MCF 10A (cell line): ENCODE measurements at places on chromosomes 3 and 15.

DNA sequence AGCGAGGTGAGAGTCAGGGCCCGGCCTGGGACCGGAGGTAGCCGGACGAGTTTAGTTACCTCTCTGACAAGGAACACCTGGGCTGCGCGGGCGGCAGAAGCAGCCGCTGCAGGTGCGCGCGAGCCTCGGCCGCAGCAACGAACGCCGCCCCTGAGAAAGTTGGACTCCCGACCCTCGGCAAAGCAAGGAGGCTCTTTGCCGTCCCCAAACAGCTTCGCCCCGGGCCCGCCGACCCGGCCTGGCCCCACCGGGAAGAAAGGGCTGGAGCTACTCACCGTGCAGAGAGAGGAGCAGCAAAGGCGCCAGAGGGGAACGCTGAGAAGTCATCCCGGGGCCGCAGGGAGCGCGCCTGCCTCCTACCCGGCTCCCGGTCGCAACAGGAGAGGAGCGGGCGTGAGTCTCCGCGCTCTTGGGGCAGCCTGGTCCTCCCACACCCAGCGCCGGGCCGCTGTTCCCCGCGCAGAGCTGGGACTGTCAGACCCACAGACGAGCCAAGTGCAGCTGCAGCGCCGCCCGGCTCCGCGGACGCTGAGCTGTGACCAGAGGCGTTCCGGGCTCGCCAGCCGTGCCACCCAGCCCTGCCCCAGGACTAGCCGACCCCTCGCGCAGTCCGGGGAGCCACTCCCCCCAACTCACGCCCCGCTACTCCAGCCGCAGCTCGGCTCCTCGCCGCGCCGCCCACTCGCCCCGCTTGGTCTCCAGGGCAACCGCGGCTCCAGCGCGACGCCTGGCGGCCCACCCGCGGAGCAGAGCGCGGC, at the start of gene IGSF11:
Gene IGSF11 (minus strand): TSS at position 591 of the 758 bp plus-strand sequence. CDS start 264 bp downstream, at position 327.
- peak; percentile 32 for DNase-seq

GRCh38 chr3:46096336-46096735, 69.1 kb upstream of the XCR1 start:
- DNase-seq = no peak

- DNase-seq = no peak
These were observed 23.6 kb downstream of the ZNF592 start for GRCh38 chr15:84772031-84772430.

DNA sequence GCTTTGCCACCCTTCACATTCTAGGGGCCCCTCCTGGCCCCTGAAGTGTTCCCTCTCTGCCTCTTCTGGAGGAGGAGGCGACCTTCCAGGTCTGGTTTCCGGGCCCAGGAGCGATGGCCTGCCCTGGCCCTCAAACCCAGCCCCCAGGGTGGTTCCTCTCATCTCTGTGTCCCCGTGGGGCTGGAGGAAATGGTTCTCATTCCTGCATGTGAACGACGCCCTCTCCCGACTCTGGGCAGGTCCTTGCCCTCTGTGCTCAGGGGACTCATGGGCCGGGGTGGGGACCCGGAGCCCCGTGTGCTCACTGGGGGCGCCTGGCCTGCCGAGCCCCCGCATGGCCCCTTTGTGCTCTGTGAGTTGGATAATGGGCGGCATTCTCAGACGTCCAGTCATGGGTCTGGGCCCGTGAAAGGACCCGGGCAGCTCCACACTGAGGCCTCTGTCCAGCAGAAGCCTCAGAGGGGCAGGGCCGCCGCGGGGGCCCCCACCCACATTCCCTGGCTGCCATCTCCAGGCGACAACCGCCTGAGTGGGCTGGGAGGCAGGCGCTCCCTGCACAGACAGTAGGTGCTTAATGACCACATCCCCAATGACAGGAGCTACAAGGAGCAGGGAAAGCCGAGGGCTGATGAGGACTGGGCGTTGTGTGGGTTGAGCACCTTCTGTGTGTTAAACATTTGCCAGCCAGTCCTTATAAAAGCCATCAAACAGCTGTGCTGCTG, 5.5 kb upstream of the PLXND1 start:
- no peak for DNase-seq

DNA sequence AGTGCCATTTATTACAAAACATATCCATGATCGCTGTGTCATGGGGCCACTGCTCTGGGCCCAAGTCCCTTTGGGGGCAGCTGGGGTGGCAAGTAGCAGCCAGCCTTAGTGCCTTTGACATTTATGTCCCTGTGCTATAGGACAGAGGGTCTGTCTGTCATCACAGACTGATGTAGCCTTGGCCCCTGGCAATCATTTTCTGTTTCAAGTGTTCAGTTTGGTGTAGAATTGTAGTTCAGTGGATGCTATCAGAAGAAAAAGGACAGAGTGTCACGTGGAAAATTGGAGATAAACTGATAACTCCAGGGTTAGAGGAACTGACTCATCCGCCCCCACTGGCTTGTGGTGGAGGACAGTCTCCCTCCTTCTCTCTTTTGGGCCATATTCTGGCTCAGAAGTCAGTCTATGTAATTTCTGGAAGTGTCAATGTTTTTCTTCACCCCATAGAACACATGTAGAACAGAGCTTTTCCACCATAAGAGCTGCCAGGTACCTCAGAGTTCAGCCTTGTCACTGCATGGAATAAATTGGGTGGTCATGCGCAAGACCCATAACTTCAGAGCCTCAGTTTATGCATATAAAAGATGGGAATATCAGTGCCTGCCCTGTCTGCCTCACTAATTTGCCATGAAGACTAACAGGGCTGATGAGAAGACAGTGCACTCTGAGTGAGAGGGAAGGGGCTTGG, 4.5 kb upstream of the MRPS22 start:
- no peak for DNase-seq

GRCh38 chr3:68945225-68945624, 12.9 kb upstream of the TAFA4 start:
- DNase-seq = no peak

GRCh38 chr3:31421314-31422048, 111.2 kb upstream of the STT3B start:
- DNase-seq = no peak

GRCh38 chr3:100912571-100912970, 80.7 kb downstream of the ABI3BP start:
- no peak for DNase-seq

DNA sequence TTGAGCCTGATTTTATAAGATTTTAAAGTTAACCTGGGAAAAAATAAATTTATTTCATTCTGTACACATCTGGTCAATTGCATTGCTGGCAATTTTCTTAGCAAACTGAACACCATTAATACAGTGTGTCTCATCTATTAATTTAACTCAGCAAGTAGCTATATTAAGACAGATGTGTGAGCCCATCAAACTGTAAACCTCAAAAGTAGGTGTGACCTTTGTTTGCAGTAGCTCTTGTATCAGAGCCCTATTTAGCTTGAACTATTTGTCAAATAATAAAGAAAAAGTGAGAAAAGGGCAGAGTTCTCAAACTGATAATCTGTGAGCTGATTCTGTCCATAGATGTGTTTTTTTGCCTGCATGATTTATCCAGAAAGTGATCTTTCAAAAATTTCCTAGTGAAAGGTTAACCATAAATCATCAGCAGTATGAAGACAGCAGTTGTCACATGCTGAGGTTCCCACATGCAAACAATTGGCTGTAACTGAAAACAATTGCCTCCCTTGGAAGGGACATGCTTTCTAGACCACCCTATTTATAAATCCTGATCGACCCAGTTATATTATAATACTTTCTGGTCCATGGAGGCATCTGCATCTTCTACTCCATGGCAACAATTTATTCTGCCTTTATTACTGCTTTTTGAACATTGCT, 646.5 kb downstream of the NSUN3 start:
- no peak for DNase-seq

DNA sequence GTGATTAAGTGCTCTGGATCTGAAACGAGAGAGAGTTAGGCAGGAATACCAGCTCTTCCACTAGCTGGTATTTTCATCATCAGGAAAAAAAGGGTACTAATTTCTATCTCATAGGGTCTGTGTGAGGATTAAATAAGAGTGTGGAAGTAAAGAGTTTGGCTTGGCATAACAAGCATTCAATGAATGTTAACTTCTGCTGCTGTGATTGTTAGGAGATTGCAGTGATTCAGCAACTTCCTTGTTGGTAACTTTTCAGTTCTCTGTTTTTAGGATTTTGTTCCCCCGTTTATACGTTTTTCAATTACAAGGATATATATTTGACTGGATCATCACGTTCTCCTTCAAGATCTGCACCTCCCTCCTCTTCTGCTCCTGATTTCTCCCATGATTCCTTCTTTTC, 65.9 kb upstream of the MYO5C start:
- no peak for DNase-seq

DNA sequence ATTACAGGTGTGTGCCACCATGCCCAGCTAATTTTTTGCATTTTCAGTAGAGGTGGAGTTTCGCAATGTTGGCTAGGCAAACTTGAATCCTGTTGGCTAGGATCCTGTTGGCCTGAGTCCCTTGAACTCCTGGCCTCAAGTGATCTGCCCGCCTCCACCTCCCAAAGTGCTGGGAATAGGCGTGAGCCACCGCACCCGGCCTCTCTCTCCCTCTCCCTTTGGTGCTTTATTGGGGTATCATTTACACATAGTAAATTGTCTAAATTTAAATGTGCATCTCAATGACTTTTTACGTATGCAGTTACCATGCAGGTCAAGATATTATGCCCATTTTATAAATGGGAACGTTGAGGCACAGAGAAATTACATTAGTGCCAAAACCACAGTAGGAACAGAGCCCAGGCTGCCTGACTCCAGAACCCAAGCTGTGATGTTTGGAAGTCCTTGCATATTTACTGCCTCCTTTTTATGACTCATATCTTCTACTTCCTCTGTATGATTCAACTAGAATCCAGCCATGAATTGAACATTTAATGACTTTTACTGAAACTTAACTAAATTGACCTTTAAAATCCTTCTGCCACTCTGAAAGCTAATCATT, 34.0 kb upstream of the RPP14 start:
- DNase-seq = peak; percentile 80

- no peak for DNase-seq
These were observed 82.7 kb upstream of the CHD2 start for GRCh38 chr15:92817339-92817886.

GRCh38 chr3:27503526-27503925, 19.3 kb upstream of the SLC4A7 start:
- DNase-seq = peak; percentile 77

- no peak for DNase-seq
These were observed 8.2 kb downstream of the C3orf22 start for GRCh38 chr3:126550488-126551051.

DNA sequence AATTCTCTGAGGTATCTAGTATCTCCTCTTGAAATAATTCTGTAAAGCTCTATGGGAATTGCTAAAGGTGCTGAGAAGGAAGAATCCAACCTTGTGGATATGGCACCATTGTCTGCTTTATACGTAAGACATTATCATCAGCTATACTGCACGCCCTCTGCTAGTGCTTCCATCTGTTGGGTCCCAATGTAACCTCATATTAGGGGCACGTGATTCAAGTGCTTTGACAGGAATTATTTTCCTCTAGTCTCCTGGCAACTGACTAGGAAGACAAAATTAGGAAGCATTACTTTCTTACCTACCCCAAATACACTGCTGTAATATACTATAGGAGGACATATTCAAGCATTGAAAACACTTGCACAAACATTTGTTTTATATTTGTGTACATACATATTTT, 24.0 kb downstream of the COPS2 start:
- DNase-seq = no peak

DNA sequence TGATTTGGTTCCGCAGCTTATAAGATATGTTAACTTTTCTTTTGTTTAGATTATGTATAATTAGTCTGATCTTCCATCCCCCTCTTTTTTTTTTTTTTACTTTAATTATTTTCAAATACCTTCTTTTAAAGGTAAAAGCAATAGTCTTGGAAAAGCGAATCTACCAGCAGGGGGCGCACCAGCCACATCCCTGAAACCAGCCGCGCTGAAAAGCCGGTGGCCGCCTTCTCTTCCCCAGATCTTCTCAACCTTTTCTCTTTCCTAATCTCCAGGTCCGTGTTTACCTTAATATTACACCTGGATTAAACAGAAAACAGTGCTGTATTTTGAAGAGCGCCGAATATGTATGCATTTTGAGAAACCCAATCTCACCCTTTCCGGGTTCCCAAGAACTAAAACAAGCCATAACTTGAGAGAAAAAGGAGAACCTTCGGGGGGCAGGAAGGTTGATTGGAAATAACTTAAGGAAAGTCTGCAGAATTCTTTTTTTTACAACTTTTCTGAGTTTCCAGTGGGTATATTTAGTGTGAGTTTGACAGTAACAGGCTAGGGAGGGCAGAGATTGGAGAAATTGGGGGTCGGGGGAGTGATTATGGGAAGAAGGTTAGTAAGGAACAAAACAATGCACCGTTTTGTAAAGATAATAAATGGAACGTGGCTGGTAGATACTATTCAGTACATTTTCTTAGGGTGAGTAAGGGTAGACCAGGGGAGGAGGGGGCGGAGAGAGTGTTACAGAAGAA, 2.0 kb upstream of the SOX2 start:
- DNase-seq = peak; percentile 75

- DNase-seq = peak; percentile 94
These were observed 33.8 kb upstream of the GREM1 start for GRCh38 chr15:32683906-32684584.

DNA sequence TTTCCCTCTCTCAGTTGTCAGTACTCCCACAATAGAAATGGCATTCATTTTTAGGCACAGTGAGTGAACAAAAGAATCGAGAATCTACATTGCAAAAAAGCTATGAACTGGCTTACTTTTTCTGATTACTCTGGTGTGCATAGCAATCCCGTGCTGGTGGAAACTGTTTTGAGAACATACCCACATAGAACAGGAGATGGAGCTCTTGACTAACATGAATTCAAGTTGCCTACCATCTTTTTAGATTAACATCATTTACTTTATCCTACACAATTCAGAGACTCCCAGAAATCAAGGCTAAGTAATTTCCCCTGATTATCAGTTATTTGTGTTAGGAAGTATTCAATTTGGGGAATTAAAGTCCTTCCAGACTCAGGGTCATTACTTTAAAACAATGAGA, 326.6 kb downstream of the ARPP21 start:
- DNase-seq = peak; percentile 42

GRCh38 chr15:71811036-71811736, 832 bp downstream of the NR2E3 start:
- DNase-seq = no peak

DNA sequence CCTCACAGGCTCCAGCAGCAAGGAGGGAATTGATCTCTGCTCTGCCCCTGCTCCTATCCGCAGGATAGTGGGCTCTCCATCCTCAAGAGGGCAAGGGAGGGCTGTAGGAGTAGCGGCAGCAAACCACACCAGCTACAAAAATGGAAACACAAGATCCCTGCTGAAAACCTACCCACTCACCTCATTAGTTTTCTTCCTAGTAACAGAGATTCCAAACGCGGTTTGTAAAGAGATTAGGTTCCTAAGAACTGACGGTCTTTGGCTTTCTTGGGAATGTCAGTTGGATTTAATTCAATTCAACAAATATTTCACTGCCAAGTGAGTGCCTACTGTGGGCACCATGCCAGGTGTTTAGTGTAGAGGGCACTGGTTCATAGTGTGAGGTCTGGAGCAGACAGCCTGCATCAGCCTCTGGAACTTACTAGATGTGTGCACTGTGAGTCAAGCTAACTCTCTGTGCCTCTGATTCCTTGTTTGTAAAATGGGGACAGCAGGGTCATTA, 84.7 kb downstream of the MRPL46 start:
- DNase-seq = peak; percentile 36
